ENCODE measurements at places on chromosomes 4 and X. TPM values are rescaled to one million over a fixed set of nuclear protein-coding genes. Genes with fewer than 3 reads are reported as not detected.
A peak's percentile ranks its signal among the peaks of the same experiment; 100 is the strongest.

DNA sequence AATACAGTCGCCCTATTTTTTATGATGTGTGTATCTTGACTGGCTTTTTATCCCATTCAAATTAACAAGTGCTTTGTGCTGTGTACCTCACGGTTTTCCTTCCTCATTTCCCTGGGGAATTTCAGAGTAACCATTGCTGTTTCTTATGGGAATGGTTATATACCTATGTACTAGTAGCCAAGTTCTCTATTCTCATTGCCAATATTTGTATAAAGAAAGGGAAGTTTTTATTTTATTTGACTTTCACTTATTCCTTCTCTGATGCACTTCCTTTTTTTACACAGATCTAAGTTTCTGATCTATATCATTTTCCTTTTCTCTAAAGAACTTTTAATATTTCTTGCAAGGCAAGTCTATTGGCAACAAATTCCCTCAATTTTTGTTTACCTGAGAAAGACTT is 181.3 kb downstream of the SOWAHB start:
- DNase-seq = no peak

DNA sequence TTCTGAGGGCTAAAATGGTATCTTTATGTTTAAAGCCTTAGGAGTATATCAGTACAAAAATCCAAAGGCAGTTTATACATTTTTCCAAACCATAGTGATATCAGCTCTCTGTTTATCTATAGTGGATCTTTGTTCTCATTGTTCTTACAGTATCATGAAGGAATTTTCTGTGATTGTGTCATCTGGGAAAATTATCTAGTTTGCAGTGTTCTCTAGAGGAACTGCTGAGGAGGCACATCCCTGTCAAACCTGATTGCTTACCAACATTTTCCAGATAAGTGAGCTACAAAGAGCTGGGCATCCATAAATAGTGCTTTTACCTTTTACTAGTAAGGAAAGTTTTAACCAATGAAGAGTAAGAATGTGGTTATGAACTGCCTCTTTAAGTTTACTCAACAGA is 44.9 kb upstream of the SLC25A31 start:
- DNase-seq = no peak

- no peak for DNase-seq
Measured at GRCh38 chr4:159922119-159922518, 819.2 kb downstream of the RAPGEF2 start.

DNA sequence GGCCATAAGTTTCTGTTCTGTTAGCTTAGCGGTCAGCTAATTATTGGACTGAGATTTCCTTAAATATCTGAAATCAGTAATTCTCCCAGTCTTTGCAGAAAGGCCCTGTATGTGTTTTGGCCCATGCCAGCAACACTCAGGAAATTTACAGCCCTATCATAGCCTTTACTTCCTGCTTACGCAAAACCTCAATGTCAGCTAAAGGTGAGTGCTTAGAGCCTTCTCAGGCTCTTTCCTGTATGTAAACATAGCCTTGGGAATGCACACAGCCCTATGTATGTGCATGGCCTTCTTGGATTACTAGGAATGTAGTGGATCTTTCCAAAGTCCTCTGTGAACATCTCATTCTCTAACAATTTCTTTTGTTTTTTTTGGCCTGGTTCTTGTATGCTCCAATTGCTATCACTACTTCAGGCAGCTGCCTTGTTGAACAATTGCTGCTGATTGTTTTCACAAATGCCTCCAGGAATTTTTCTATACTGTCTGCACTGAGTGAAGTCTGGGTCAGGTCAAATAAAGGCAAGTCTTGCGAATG is 200.0 kb downstream of the PPP1R2C start:
- no peak for DNase-seq

GRCh38 chr4:38842994-38843393 is 13.6 kb downstream of the TLR6 start:
- no peak for DNase-seq

UBA1 gene
- total RNA-seq = 252 TPM

- no peak for DNase-seq
Measured at GRCh38 chr4:92182006-92182735, 121.6 kb upstream of the GRID2 start.

DNA sequence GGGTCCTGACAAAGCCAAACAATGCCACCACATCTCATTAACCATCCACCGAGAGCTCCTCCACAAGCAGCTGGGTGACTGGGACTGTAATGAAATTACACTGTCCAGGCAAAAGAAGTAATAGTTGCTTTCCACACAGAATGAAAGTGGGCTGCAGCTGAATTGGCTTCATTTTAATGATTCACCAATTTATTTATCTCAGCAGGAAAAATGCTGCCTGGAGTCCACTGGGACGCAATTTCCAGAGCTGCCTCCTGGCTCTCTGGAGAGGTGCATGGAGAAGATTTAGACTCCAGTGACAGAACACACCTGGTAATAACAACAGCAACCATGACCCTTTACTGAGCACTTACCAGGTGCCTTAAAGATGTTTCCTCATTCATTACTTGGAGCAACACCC is 226.7 kb downstream of the LDB2 start:
- no peak for DNase-seq

GC gene
- total RNA-seq = not detected

EDNRA gene
- 26.1 TPM for total RNA-seq

DNA sequence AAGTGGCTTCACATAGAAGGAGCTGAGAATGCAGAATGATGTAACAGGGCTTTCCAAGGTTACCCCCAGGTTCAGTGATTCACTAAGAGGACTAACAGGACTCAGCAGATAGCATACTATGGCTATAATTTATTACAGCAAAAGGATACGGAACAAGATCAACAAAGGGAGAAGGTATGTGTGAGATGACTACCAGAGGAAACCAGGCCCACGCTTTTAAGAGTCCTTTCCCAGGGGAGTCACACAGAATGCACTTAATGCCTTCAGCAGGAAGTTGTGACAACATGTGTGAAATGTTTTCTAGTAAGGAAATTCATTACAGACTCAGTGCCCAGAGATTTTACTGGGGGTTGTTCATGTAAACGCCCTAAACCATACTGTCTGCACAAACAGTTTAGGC is 373.6 kb upstream of the MAGEB2 start:
- DNase-seq = no peak

- no peak for DNase-seq
Measured at GRCh38 chrX:18353931-18354368, 538 bp downstream of the SCML2 start.

- no peak for DNase-seq
Measured at GRCh38 chr4:126752702-126753101, 880.1 kb upstream of the INTU start.

GRCh38 chr4:188428935-188429334 is 289.7 kb downstream of the TRIML1 start:
- no peak for DNase-seq

DNA sequence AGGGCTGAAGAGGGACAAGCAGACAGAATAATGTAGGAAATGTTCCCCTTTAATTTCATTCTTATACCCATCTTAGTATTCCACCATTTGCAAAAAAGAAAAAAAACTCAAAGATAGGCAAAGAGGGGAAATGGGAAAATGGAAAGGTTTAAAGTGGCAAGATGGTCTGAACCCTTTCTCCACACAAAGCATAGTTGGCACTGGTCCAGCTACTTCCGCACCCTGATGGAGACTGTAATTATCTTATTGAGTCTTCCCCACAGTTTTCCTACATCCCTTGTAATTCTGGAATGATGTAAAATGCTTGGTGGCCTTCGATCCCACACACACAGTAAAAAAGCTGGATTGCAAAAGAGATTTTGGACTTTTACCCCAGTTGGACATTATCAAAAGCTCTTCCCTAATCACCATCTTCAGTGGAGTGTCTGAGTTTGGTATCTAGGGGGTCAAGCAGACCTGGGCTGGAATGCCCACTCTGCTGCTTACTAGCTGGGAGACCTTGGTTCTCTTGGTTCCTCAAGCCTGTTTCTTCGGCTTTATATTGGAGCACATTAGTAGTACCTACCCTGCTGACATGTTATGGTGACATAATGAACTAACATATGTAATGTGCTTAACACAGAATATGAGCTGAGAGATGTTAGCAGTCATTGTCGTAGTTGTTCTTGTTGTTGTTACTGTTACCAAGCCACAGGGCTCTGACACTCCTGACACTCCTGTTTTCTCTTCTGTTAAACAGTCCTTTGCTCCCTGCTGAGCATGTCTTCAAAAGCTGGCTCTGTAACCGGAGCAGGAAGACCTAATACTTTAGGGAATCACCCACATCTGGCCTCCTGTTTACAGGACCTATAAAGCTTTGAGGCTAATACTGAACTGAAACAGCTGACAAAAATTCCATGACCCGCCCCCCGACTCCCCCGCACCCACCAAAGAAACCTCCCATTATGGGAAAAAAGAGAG is 4.7 kb downstream of the SRPX2 start:
- DNase-seq = no peak

SCML2 gene
- 0.58 TPM for total RNA-seq

SOX3 gene
- total RNA-seq = not detected

NPNT gene
- 2.1 TPM for total RNA-seq

- DNase-seq = no peak
Measured at GRCh38 chr4:83171436-83172039, 57.0 kb upstream of the PLAC8 start.

TIGD4 gene
- total RNA-seq = 0.19 TPM

DCAF12L1 gene
- 0.18 TPM for total RNA-seq

DNA sequence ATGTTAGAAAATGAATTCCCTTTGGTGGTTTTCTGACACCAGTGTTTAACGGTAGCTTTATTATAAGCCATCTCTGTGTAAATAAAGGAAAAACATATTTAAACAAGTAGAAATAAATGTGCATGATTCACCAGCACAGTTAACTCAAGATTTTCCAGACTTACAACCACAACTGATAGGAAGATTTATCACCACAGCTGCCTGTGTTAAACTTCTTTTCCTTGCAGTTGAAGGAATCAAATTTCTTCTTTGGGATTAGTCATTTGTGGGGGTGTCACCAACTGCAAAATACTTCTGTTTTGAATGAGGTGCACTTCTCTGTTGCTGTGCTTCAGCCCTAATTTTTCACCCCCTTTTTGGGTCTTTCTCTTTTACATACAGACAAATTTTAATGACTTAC is 128.1 kb upstream of the STK26 start:
- DNase-seq = no peak

DAPP1 gene
- total RNA-seq = not detected

- DNase-seq = no peak
Measured at GRCh38 chr4:1576961-1577821, 106.9 kb downstream of the FAM53A start.

FGF5 gene
- 1.9 TPM for total RNA-seq

DNA sequence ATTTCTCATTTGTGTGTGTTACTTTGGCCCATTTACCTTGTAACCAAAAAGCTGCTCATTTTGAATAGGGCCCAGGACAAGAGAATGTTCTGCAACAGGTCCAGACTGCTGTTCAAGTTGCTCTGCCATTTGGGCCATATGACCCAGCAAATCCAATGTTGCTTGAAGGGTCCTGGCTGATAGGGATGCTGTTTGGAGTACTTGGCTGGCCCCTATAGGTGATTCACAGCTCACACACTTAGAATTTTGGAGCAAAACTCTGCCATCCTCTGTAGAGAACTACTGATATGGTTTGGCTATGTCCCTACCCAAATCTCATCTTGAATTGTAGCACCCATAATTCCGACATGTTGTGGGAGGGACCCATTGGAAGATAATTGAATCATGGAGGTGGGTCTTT is 131.5 kb downstream of the AASDH start:
- no peak for DNase-seq

GRCh38 chr4:90186229-90186628 is 59.0 kb downstream of the CCSER1 start:
- no peak for DNase-seq

GRIA2 gene
- total RNA-seq = 0.23 TPM

- peak; percentile 90 for DNase-seq
Measured at GRCh38 chrX:22686138-22686541, 313.6 kb upstream of the DDX53 start.

MAGEB17 gene
- total RNA-seq = not detected
